ENCODE measurements at places on chromosomes 16 and 17.

- DNase-seq, result no peak
Observed at GRCh38 chr16:78437352-78437968, 338.0 kb downstream of the WWOX start.

- no peak for DNase-seq
Observed at GRCh38 chr16:31868164-31868563, 5.4 kb upstream of the ZNF267 start.

DNA sequence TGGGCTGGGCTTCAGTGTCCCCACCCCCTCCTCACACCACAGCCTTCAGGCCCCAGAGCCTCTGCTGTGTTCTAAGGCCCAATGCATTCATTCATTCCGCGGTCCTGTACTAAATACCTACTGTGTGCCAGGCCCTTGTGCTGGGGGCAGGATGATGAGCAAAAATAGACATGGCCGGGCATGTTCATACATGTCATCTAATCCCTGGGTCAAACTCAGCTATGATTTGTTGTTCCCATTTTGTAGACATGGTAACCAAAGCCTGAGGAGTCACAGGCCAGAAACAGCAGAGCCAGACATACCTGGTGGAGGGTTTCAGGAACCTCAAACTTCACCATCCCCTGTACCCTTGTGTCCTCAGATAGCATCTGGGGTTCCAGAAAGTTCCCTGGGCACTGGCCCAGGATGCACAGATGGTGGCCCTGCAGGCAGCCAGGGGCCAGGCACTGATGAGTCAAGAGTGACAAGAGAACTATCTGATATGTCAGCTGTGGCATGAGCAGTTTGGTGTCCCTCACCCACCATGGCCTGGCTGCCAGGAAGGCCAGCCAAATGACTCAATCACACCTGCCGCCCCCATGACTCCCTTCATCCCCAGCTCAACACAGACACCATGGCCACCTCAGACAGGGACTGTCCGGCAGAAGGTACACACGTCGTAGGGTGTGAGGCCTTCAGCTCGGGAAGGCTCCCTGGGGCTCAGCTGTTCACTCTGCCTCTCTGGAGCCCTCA, 2.7 kb upstream of the RRAD start:
- DNase-seq, result no peak

DNA sequence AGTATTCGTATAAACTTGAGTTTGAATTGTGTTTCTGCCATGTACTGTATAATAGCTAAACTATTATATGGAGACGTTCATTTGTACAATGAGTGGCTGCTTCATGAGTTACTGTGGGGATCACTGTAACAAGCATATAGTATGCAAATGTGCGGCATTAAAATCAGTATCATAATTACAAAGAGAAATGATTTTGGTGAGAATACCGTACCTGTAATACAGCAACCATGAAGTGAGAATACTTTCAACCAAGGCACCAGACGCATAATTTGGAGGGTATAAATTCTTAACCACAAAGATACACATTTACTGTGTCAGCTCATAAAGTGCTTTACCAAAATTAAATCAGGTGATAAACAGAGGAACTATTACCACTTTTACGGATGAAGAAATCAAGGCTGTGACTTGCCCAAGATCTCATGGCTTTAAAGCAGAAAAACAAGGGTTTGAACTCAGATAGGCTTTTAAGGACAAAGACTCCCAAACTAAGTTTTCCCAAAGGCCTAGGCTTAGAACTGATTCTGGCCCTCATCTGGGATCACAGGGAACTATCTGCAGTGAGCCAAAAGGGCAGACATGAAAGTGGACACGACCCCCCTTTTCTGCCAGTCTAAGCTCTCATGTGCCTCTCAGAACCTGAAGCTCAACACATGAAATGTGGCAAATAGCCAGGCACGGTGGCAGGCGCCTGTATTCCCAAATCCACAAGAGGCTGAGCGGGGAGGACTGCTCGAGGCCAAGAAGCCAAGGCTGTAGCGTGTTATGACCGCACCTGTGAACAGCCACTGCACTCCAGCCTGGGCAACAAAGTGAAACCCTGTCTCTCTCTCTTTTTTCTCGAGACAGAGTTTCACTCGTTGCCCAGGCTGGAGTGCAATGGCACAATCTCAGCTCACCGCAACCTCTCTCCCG, 6.4 kb downstream of the RPS15A start:
- DNase-seq, result no peak

DNA sequence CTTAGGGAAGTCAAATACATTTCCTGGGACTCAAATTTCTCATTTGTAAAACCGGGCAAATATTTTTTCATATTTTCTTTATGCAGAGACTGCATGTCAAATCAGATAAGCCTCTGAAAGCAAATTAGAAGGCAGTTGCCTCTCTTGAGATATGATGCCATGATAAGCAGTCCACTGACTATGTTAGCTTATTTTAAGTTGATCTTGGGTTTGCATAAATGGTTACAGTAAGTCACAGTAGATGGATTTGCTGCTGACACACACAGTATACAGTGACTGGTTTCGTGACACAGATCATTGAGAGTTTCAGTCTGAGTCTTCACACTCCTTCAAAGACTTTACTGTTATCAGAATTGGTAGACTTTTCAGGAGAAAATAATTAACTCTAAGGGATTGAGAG, 927.6 kb upstream of the CDH8 start:
- no peak for DNase-seq

- no peak for DNase-seq
Observed at GRCh38 chr16:9153502-9153864, 62.0 kb downstream of the HAPSTR1 start.

DNA sequence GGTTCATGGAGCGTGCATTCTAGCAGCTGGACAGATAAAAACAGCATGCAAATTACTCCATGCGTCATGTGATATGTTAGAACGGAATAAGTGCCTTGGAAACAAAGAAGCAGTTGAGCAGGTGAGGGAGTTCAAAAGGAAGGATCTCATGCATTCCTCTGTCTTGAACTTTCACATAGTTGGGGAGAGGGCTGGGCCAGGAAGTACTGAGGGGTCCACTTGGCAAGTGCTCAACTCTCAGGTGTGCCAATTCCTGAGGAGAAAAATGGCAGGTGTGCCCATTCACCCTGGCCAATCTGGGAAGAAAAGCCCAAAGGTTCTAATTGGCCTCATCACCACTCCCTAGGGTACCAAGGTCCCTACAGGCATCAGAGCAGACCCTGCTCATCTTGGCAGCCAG, 67.7 kb downstream of the CES1 start:
- no peak for DNase-seq

DNA sequence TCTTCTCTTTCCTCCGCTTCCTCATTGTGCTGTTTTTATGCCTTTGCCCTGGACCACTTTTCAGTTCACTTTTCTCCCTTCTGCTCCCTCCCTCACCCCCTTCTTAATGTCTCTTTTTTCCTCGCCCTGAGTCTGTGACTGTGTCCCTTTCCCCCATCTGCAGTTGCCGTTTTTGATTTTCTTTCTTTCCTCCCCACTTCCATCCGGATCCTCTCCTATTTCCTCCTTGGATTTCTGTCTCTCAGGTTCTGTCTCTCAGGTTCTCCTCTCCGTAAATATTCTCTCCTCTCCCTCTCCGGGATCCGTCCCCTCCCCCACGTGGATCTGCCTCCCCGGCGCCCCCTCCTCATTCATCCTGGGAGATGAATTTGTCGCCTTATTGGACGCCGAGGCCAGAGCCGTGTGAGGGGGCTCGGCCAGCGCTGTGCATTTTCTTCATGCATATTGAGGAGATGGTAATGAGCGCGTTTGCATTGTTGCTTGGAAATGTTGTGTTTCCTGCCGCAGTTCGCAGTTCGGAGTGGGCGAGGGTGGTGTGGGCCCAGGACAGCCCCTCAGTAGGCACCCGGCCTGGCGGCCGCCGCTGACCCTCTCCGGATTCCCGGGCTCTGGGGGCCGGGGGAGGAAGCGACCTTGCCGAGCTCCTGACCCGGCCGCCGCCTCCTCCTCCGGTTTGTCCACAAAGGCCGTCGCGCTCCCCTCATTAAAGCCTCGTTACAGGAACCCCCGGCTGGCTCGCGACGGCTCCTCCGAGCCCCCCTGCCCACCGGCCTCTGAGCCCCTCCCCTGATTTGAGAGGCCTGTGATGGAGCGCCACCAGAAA, 4.5 kb upstream of the IRX3 start:
- no peak for DNase-seq

DNA sequence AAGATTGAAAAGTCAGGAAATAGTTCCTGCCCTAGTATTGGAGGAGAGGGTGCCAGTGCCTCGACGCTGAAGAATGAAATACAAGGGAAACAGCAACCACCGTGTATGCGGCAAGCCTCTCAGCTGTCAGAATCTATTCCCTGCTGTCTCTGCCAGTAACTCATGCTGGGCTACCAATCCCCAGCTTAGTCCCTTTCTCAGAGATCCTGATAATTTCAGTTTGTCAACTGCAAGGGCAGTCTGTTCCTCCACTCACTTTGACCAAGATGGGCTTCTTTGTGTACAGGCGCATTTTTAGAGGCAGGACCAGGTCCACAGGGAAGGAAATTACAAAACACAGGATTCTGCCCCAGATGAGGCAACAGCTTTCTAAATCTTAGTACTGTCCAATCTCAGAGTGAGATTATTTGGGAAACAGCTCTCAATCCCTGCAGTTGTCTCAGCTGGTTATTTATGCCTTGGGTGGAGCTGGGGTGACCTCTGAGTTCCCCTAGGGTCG, 1.3 kb downstream of the NQO1 start:
- DNase-seq, result no peak

DNA sequence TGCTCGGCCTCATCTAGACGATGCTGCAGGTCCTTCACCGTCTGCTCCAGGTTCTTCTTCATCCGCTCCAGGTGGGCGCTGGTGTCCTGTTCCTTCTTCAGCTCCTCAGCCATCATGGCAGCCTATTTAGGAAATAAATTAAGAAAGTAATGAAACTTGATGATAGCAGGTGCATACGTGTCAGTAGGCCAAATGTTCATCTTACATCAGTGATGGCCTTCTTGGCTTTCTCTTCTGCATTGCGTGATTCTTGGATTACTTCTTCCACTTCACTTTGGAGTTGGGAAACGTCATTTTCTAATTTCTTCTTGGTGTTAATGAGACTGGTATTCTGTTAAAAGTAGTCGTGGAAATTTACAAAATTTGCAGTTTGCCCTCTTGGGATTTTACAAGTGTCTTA, 20.1 kb upstream of the MYH13 start:
- no peak for DNase-seq

DNA sequence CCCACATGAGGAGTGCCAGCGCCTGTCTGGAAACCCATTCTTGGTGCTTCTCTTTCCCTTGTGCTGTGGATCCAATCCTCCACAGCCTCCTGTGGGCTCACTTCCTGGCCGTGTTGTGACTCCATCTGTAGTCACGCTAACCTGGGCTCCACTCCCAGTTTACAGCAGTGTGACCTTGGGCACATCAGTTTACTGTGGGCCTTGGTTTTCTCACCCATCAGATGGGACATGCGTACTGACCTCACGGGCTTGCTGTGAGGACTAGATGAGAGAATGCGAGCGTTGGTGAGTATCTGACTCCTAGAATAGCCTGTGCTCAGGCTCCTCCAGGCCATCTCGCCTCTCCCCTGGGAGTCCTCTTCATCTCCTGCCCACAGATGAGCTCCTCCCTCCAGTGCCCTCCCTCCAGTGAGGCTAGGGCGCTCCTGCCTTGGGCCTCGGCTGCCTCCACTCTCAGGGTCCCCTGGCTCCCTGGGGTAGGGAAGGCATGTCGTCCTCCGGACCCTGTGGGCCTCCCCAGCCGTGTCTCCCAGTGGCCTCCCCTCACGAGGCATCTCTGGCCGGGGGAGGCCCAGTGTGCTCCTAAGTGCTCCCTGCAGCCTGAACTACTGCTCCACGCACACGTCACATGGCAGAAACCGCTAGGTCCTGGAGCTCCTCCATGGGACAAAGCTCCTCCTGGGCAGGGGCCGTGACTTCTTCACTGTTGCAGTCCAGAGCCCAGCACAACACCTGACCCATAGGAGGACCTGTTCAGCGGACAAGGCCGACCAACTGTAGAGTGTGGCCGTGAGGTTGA, 5.2 kb upstream of the FOXJ1 start:
- no peak for DNase-seq

DNA sequence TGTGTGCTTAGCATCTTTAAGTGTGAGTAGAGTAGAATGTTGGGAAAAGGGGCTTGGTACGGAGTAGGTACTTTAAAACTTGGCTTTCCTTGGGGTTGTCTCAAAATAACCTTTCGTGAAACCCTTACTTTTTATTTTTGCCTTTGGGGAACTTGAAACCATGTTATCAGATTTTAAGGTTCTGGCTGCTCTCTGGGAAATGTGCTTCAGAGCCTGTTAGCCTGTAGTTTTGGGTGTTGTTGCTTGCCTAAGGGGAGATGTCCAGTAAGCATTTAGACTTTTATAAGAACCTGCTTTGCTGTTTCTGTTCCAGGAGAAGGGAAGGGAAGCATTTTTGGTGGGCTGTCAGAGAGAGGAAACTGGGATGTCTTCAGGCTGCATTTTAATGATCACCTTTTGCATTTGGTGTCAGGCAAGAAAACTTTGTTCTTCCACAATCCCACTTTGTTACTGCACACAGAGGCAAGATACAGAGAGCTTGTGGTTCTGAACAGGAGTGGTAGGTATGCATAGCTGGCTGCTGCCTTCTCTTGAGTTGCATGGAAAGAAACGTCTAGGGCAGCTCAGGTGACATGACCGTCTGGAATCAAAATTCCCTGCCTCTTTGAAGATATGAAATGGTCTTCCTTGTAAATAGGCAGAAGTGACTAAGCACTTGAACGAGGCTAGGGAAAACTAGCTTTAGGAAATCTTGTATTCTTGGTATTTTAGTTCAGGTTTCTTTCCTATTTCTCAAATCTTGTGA, 1.7 kb downstream of the RABEP1 start:
- no peak for DNase-seq
